ENCODE measurements at places on chromosomes 11 and 22.

GRCh38 chr11:112842151-112842550 is 119.1 kb upstream of the NCAM1 start:
- H3K4me1 ChIP-seq: no peaks in the 10 kb centered on the region
- no peak for DNase-seq
- H3K27ac ChIP-seq: no peak overlapping the region
- H3K4me3 ChIP-seq: no peak overlapping the region

GRCh38 chr11:110077831-110078325 is 15.3 kb upstream of the ZC3H12C start:
- H3K4me3 ChIP-seq: no peak overlapping the region
- no peaks in the 10 kb centered on the region for H3K36me3 ChIP-seq
- no peaks in the 10 kb centered on the region for H3K4me1 ChIP-seq
- H3K27me3 ChIP-seq: no peaks in the 10 kb centered on the region
- H3K27ac ChIP-seq: no peak overlapping the region

DNA sequence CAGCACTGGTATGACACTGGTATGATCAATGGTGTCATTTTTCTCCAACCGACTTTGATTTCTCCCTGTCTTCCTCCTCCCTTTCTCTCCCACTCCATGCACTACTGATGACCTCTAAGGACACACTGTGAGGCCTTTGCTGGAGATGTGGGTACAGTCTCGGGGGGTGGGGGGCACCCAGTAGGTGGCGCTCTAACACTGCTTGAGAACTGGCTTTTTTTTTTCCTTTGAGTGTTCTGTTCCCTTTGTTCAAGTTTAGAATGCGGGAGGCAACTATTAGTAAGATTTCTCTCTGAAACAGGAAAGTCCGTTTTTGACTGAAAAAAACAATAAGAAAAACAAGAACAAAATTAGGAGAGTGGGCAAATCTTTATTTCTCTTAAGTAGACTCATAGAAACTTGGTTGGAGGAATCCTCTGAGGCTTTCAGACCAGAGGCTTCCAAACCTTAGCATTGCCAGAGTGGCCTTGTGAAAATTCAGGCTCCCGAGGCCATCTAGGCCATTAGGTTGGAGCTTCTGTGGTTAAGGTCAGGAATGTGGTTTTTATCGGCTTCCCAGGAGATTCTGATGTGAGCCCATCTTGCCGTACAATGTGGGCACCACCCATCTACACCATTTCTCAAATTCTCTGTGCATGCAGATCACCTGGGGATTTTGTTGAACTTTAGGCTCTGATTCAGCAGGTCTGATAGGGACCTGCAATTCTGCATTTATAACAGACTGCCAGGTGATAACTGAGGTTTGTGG is 43.2 kb downstream of the PANX1 start:
- H3K4me3 ChIP-seq: no peak overlapping the region
- no peaks in the 10 kb centered on the region for H3K27me3 ChIP-seq
- H3K36me3 ChIP-seq: no peaks in the 10 kb centered on the region
- DNase-seq: peak; percentile 42
- H3K4me1 ChIP-seq: peaks cover 21% of the 10 kb centered on the region

DNA sequence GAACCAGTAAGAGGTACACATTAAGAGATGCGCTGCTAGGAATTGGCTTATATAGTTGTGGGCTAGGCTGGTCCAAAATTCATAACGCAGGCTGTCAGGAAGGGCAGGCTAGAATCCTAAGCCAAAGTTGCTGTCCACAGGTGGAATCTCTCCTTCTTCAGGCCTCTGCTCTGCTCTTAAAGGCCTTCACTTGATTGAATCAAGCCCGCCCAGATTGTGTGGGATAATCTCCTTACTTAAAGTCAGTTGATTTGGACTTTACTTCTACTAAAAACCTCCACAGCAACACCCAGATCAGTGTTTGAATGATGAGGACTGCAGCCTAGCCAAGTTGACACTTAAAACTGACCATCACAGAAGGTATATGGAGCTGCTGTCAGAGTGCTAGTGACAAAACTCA is 68.8 kb downstream of the LRRC32 start:
- no peaks in the 10 kb centered on the region for H3K36me3 ChIP-seq
- no peak overlapping the region for H3K4me3 ChIP-seq
- DNase-seq: no peak
- no peaks in the 10 kb centered on the region for H3K27me3 ChIP-seq
- H3K27ac ChIP-seq: no peak overlapping the region

DNA sequence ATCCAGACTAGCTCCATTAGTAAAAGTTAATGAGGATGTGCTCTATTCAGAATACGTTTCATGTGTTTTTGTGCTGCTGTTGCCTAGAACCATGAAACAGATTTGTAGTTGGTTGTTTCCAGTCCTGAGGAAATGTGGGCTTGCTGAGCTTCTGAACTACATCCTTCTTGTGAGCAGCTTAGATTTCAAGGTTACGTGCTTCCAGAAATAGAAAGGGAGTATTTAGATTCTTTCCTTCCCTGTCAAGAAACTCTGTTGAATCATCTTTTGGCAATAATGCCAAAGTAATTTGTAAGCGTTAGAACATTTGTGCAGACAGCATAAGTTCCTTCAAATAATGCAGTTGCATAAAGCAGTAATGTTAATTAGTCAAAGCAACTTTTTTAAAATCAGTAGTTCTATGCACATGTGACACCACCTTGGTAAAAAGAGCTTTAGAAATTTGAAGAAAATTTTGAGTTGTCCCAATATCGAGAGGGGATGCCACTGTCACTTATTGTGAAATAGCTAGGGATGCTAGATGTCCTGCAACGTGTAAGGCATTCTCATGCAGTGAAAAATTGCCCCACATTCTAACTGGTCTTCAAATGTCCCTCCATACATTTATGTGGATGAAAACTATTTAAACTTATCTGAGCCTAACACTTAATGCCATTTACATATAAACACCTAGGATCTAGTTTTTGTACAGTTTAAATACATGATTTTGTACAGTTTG is 169.6 kb downstream of the ETS1 start:
- H3K27me3 ChIP-seq: no peaks in the 10 kb centered on the region
- peaks cover 13% of the 10 kb centered on the region for H3K4me1 ChIP-seq
- DNase-seq: no peak
- no peaks in the 10 kb centered on the region for H3K36me3 ChIP-seq
- no peak overlapping the region for H3K4me3 ChIP-seq

DNA sequence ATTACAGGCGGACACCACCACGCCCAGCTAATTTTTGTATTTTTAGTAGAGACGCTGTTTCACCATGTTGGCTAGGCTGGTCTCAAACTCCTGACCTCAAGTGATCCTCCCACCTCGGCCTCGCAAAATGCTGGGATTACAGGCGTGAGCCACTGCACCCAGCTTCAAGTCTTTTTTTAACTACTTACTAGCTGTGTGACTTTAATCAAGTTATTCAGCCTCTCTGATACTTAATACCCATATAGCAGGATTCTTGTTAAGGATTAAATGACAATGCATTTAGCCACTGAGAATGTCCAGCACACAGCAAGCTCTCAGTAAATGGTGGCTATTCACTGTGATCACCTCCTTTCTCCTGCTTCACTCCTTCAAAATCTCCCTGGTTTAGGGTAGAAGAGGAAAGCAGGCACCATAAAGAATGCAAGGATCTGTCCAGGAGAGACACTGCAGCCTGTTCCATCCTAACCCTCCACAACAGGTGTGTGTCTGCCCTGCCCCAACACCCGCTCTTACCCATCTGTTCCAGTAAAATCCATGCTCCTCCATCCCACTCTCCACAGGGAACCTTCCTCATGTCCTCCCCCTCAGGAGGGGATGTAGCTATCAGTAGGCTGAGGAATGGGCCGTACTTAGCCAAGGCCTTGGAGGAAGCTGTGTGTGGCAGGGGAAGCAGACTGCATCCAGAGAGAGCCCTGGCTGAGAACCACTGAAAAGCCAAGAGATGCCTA is 69.3 kb downstream of the MICAL3 start:
- H3K27me3 ChIP-seq: no peaks in the 10 kb centered on the region
- H3K4me1 ChIP-seq: peaks cover 50% of the 10 kb centered on the region
- H3K27ac ChIP-seq: no peak overlapping the region
- no peak for DNase-seq
- H3K36me3 ChIP-seq: no peaks in the 10 kb centered on the region

- peak; percentile 14 for DNase-seq
- peaks cover 37% of the 10 kb centered on the region for H3K27me3 ChIP-seq
- H3K4me3 ChIP-seq: peak overlapping the region; percentile 38
- no peaks in the 10 kb centered on the region for H3K36me3 ChIP-seq
- H3K27ac ChIP-seq: no peak overlapping the region
These were observed 854 bp downstream of the ABCC8 start for GRCh38 chr11:17475666-17476316.

DNA sequence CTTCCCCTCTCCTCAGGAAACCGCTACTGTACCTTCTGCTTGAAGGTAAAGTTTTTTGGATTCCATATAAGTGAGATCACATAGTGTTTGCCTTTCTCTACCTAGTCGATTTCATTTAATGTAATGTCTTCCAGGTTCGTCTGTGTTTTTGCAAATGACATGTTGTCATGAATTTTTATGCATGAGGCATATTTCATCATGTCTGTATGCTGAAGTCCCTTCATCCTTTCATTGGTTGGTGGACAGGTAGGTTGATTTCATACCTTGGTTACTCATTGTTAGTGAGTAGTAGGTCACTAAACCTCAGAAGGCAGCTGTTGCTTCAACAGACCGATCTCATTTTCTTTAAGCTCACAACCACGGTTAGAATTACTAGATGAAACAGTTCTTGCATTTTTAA is 60.3 kb downstream of the LRRC74B start:
- H3K27ac ChIP-seq: no peak overlapping the region
- no peaks in the 10 kb centered on the region for H3K36me3 ChIP-seq
- no peak for DNase-seq
- H3K4me3 ChIP-seq: no peak overlapping the region
- H3K4me1 ChIP-seq: peaks cover 6% of the 10 kb centered on the region

DNA sequence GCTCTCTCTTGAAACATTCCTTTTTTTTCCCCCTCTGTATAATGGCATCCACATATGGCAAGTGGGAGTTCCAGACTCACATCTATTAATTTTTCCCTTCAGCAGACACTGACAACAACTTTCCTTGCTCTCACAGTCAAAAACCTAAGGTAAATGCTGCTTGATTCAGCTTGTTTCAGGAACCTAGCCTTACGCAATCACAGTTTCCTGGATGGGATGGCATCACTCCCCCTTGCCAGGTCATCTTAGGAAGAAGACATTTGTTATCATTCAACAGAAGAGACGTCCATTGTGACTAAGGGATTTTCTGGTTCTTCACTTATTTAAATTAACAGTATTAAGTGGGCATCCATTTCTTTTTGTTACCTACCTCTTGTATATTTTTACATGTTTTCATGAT is 112.0 kb upstream of the PDGFD start:
- H3K4me1 ChIP-seq: no peaks in the 10 kb centered on the region
- no peaks in the 10 kb centered on the region for H3K36me3 ChIP-seq
- H3K27me3 ChIP-seq: no peaks in the 10 kb centered on the region
- no peak overlapping the region for H3K27ac ChIP-seq
- no peak overlapping the region for H3K4me3 ChIP-seq

DNA sequence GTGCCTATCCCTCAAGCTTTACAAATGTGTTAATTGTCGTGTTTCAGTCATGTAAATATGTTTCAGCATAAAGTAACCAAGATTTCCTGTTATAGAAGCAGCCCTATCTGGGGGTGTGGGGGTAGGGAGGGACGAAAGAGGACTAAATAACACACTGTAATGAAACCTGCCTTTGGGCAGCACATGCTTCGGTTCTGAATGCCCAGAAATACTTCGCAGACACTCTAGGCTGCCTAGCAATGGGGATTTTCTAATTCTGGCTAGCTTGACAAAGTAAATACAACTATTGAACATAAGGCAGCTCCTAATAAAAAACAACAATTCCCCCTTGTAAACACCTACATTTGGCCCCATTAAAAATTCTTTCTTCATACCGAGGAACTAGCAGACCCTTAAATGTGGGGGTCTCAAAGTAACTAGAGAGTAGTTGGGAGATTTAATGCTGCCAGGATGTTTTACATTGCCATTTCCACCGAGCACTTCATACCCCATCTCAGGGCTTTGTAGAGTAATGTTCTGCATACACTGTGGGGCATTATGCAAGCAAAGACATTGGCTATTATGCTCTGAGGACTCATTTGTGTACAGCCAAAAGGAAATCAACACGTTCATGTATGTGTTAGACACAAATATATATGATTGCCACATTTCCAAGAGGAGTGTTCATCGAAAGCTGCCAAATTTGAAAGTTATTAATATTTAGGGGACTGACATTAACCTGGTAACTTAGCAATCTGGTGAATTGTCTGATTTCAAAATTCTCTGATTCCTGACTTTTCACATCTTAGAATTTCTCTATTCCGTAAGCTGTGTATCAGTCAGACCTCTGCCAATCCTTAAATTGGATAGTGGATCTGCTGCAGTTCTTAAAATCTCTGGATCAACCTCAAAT is 42.1 kb downstream of the PAX6 start:
- no peaks in the 10 kb centered on the region for H3K4me1 ChIP-seq
- H3K27ac ChIP-seq: no peak overlapping the region
- no peak for DNase-seq
- H3K27me3 ChIP-seq: no peaks in the 10 kb centered on the region
- H3K4me3 ChIP-seq: no peak overlapping the region

DNA sequence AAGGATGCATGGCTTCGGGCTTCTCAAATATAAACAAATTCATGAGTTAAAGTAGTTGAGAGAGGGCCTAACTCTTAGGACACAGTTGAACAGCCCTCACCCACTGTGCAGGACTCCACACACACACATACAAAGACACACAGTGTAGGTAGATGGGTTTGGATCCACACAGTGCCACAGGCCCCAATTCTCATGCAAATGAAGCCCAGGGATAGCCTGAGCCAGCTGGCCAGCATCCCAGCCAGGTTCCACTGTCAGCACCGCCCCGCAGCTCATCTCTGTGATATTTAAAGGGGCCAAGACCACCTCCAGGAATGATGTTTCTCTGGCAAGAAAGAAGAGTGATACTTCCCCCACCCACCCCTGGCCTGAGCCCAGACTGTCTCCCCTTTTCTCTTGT is 11.7 kb downstream of the SLC35C1 start:
- no peaks in the 10 kb centered on the region for H3K4me1 ChIP-seq
- peaks cover 16% of the 10 kb centered on the region for H3K36me3 ChIP-seq
- H3K27me3 ChIP-seq: no peaks in the 10 kb centered on the region
- H3K27ac ChIP-seq: no peak overlapping the region
- DNase-seq: no peak

GRCh38 chr11:68893282-68893681 is 10.3 kb downstream of the MRPL21 start:
- H3K36me3 ChIP-seq: peaks cover 85% of the 10 kb centered on the region
- DNase-seq: no peak
- no peaks in the 10 kb centered on the region for H3K27me3 ChIP-seq
- H3K4me1 ChIP-seq: peaks cover 14% of the 10 kb centered on the region
- H3K4me3 ChIP-seq: no peak overlapping the region

DNA sequence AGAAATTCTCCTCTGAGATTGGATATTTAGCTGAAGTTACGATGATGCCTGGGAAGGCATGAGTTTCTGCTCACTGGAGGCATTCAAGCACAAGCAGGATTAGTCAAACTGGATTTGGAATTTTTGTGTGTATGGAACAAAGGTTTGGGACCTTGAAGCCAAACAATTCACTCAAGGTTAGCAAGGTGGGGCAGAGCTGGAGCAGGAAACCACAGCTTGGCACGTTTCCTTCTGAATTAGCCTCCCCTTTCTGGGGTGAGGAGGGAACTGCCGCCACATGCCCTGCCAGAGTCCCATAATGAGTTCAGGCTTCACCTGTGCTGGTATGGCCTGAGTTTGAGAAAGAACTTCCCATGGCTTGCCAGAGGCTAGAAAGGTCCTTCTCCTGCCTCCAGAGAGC is 50.9 kb upstream of the RRAS2 start:
- H3K4me1 ChIP-seq: no peaks in the 10 kb centered on the region
- no peak overlapping the region for H3K27ac ChIP-seq
- DNase-seq: no peak
- no peaks in the 10 kb centered on the region for H3K27me3 ChIP-seq
- H3K4me3 ChIP-seq: no peak overlapping the region

GRCh38 chr22:44544816-44545433 is 46.9 kb upstream of the RTL6 start:
- H3K27me3 ChIP-seq: no peaks in the 10 kb centered on the region
- H3K36me3 ChIP-seq: no peaks in the 10 kb centered on the region
- no peak overlapping the region for H3K27ac ChIP-seq
- DNase-seq: no peak
- H3K4me3 ChIP-seq: no peak overlapping the region

All from stomach (tissue), 19 donors.